MV-4-11 (cell line): ENCODE measurements at places on chromosomes 5 and 9.

DNA sequence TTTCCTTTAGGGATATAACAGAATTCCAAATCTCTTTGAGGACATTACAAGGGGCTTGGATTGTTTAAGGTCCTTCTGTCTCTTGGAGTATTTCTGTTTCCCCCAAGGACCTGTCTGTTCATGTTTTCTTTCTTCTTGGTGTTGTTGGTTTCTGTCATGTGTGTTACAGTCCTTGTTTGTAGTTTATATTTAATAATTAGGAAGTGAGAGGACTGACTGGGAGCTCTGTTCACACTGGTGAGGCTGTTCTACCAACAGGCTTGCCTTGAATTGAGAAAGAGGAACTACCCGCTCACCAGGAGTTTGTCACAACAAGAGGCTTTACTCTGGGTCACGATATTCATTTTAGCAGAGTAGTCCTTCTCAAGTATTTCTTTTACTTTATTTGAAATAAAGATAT is 119.2 kb upstream of the SV2C start:
- DNase-seq = peak; percentile 92

DNA sequence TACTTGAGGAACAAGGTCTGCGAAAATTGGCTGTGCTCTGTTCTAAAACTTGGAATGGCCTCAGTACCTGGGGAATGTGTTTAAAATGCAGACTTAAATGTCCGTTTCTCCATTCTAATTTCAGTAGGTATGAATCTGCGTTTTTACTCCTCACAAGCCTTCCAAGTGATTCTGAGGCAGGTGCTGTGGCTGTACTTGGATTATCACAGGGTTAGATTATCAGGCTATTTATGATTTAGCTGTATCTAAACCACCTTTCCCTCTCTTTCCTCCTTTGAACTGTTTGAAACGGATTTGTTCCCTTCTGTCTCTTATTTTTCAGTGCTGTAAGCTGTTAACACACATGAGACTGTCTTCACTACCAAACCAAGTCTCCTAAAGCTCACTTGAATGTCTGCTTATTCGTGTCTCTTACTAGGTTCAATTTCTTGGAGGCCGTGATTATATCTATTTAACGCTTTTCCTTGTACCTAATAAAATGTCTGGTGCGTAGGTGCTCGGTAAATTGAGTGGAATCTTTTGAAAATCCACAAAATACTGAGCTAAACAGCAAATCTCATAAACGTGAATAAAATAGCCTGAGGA is 714 bp upstream of the CETN3 start:
- DNase-seq = no peak

DNA sequence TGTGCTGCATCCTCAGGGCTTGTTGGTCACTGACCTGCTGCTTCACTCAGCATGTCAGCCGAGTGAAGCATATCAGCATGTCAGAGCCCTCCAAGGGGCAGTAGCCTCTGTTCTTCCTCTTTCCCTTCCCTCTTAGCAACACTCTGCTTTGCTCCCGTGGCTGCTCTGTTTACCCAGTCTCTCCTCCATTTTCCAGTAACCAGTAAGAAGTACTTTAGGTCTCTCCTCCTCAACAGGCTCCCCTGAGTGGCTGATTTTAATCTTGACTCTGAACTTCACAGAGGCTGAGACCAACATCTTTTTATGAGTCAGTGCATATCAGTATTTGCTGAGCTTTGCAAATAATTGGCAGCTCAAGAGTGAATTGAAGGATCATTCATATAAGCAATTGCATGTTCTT is 18.6 kb upstream of the ADRB2 start:
- peak; percentile 86 for DNase-seq

- no peak for DNase-seq
Observed at GRCh38 chr9:114278881-114279570, 43.9 kb upstream of the ORM1 start.

DNA sequence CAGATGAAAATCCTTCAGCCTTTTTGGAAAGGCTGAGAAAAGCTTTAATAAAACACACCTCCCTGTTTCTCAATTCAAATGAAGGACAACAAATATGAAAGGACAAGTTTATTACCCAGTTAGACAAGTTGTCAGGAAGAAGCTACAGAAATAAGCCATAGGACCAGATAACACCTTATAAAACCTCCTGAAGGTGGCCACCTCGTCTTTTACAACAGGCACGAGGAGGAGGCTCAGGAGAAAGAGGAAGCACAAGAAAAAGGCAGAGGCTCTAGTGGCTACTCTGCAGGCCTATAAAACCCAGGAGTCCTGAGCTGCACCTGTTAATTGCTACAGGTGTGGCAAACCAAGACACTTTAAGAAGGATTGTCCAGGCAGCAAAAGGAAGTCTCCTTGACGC is 352.1 kb upstream of the CDH18 start:
- peak; percentile 26 for DNase-seq

GRCh38 chr5:170846416-170846815 is 15.4 kb upstream of the RANBP17 start:
- no peak for DNase-seq

GRCh38 chr9:133397895-133398294 is 19.9 kb downstream of the REXO4 start:
- no peak for DNase-seq

GRCh38 chr5:63743096-63743798 is 219.0 kb downstream of the HTR1A start:
- DNase-seq = no peak

DNA sequence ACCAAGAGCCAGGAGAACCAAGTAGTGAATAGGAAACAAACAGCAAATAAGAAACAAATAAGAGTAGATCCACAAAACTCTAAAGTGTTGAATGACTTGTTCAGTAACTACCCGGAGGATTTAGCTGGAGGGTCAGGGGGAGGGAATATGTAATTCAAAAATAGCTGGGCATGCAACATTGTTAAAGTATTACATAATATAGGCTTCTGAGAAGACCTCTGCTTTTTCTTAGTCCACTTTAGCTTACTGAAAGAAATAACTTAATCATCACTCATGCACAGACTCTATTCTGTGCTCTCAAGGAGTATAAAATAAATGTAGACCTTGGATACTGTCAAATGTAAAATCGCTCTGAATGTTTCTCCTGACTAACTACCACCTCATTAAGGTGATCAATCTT is 183.2 kb upstream of the POU5F2 start:
- peak; percentile 47 for DNase-seq

GRCh38 chr5:176381423-176381822 is 7.0 kb downstream of the NOP16 start:
- DNase-seq = no peak

- no peak for DNase-seq
Observed at GRCh38 chr5:137205231-137206027, 293.7 kb downstream of the SPOCK1 start.

- no peak for DNase-seq
Observed at GRCh38 chr9:88936668-88937067, 54.6 kb upstream of the S1PR3 start.

GRCh38 chr9:114078021-114078780 is at the start of gene AMBP:
Gene AMBP, minus strand, starts transcription at chr9:114078300. Its CDS starts 91 bp downstream, at chr9:114078209.
- DNase-seq = no peak

DNA sequence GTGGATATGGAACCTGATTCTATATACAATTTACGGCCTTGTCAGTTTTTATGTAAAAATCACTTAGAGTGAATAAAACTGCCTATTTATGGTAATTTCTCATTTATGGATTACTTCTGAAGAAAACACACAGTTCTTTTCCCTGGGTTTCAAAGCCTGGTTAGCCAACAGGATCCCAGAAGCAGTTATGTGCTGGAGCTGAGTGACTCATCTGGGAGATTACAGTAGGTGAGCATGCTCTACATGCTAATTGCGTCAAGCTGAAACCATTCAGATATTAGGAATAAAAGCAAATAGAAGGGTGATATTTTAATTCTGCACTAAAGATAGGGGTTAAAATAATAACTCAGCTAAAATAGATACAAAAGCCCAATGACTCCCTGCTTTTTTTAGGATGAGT is 47.8 kb downstream of the PDE4D start:
- DNase-seq = no peak

DNA sequence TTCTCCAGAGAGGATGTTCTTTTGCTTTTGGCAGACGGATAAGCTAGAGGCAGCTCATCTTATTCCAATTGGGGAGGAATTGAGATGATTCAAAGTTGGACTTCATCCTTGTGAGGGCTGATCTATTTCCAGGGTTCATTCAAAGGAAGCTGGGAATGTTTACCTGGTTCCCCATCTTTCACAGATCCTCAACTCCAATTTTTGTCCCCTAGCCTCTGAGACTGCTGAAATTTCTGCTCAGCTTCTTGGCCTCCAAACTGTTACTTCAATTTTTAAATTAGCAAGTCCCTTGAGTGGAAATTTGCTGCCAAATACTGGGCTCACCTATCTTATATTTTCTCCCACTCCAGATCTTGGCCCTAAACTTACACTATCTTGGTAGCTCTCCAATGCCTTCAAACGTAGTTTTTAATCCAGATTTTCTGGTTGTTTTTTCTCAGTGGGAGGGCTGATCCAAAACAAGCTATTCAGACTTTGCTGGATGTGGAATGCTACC is 93.9 kb upstream of the NEK6 start:
- no peak for DNase-seq

DNA sequence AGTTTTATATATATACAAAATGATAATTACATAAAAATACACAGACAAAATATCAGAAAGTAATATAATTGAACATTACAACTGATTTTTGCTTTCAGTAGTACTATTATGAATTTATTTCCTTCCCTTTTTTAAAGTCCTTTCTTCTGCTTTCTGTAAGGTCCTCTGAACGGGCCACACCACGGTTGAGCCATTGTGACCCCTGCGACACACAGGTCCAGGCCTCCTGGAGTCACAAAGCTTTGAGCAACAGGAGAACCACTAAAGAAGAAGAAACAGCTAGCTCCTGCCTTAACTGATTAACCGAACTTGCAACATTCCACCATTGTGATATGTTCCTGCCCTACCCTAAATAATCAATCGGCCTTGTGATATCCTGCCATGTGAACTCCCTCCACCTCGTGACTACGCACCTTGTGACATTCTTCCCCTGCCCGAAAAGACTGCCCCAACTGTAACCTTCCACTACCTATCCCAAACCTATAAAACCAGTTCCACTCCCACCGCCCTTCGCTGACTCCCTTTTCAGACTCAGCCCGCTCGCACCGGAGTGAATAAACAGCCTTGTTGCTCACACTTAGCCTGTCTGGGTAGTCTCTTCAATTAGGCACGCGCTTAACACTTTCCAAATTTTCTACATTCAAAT is 375.0 kb upstream of the RFX3 start:
- DNase-seq = peak; percentile 86

DNA sequence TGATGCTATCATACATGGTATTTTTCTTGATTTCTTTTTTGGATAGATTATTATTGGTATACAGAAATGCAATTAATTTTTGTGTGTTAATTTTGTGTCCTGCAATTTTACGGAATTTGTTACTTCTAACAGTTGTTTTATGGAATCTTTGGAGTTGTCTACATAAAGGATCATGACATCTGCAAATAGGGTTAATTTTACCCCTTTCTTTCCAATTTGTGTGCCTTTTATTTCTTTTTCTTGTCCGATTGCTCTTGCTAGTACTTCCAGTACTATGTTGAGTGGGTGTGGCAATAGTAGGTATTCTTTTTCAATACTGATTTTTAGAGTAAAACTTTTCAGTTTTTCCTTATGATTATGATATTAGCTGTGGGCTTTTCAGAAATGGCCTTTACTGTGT is 111.5 kb downstream of the MACROH2A1 start:
- DNase-seq = no peak

GRCh38 chr5:155044591-155044990 is 31.0 kb downstream of the KIF4B start:
- DNase-seq = no peak

- DNase-seq = no peak
Observed at GRCh38 chr5:76230711-76231285, 147.6 kb downstream of the SV2C start.

DNA sequence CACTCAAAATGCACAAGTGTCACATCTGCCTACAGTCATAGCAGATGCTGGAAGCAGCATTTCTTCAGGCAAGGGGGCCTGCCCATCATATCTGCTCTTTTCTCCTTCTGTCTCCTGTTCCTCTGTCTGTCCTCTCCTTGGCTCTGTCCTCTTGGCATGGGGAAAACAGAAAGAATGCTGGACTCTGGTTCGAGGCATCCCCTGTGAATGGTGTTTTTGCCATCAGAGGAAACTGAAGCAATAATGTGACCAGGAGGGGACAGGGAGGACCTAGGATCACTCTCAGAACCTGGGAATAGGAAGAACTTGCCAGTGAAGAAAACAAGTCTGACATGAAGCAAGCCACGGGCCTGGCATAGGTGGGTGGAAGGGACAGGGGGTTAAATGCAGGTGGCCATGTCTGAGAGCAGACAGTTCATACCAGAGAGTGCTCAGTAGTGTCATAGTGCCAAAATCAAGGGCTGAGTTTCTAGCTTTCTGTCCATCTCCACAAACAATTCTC is 35.3 kb downstream of the AQP7 start:
- no peak for DNase-seq

DNA sequence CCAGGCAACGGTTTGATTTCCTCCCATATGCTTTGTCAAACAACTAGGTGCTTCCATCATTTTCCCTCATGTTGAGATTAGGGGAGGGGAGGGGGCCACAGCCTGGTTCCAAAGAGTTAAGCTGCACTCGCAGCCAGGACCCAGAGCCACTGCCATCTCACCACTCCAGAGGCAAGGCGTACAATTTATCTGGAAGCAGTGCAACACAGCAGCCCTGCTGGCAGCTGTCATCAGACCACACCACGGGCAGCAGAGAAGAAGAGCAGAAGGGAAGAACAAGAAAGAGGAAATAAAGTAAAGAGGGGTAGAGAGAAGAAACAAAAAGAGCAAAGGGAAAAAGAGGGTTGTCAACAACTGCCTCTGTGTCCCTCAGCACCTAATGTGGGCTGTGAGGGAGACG is 38.9 kb downstream of the MED27 start:
- DNase-seq = peak; percentile 18

- DNase-seq = no peak
Observed at GRCh38 chr5:132865668-132866341, 464 bp downstream of the GDF9 start.

DNA sequence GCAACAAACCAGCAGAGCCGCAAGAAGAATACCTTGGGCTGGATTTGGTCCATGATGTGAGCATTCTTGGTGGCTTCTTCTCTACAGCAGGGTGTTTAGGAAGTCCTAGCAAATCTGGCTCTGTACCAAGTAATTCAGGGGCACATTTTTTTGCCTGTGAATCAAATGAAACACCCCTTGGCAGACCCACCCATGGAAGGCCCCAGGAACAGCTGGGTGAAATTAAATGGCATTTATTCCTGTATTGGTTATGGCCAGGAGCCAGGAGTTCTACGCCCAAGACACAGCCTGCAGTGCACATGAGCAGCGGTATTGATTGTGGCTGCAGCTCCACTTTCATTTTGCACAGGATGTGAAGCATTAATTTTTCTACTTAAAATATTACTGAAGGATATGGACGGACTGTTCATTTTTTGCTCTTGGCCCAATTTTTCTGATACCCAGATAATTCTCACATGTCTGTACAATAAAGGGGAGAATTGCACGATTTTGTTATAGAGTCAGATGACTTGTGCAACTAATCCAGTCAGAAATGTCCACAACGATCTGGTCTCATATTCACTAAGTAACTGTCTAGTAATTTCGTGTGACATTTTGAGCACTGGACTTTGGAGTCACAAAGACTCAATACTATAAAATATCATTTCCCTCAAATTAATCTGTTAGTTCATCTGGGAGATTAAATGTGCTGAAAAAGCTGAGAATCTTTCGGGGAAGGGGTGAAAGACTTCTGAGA is 120.7 kb upstream of the APC start:
- DNase-seq = no peak
